ENCODE measurements at places on chromosomes 12 and 14. TPM values are rescaled to one million over a fixed set of nuclear protein-coding genes. Genes with fewer than 3 reads are reported as not detected.

The KRT86 gene
- total RNA-seq, result 41.1 TPM

The PTHLH gene
- 39.3 TPM for total RNA-seq

The SPPL3 gene
- total RNA-seq, result 53.3 TPM

The CACNA1C gene
- 0.03 TPM for total RNA-seq

All from A549 treated with CpdA at 1 μM for 4 hours (cell line).